ENCODE measurements at places on chromosomes 4 and X. TPM values are rescaled to one million over a fixed set of nuclear protein-coding genes. Genes with fewer than 3 reads are reported as not detected.

DNA sequence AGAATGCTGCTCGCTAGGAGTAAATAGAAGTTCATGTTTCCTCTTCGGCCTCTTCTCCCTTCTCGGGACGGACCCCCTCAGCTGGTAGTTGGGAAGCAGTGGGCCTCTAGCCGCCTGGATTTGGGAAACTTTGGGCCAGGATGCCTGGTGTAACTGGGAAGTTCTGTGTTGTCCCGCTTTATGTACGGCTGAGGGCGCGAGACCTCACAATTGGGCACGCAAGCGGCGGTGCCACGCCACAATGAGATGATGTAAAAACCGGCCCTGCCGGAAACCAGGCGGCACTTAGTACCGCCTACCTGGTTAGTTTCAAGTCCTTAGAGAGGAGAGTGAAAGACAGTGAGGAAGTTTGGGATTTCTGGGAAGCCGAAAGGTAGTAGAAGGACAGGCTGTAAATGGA is at the start of gene CT83:
Gene CT83 (minus strand): TSS at position 155 of the 400 bp plus-strand sequence. CDS start 120 bp downstream, at position 35.
- DNase-seq: no peak

- DNase-seq: no peak
Measured at GRCh38 chrX:111759686-111760085, 78.7 kb downstream of the ALG13 start.

DNA sequence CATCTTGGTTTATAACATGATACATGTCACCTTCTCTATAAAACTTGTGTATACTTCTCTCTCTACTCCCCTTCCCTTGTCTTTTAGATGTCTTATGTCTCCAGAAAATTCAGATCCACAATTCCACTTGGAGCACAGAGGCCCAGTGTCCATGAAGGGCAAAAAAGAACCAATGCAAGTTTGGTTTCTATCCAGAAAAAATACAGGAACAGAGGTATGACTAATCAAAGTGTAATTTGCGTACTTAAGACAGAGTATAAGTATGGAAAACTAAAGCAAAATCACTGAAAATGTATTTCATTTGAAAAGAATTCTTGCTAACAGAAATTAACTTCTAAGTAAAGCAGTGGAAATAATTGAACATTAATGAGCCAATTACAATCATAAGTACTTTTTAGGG is 46.2 kb downstream of the GUCY1B1 start:
- DNase-seq: no peak

DNA sequence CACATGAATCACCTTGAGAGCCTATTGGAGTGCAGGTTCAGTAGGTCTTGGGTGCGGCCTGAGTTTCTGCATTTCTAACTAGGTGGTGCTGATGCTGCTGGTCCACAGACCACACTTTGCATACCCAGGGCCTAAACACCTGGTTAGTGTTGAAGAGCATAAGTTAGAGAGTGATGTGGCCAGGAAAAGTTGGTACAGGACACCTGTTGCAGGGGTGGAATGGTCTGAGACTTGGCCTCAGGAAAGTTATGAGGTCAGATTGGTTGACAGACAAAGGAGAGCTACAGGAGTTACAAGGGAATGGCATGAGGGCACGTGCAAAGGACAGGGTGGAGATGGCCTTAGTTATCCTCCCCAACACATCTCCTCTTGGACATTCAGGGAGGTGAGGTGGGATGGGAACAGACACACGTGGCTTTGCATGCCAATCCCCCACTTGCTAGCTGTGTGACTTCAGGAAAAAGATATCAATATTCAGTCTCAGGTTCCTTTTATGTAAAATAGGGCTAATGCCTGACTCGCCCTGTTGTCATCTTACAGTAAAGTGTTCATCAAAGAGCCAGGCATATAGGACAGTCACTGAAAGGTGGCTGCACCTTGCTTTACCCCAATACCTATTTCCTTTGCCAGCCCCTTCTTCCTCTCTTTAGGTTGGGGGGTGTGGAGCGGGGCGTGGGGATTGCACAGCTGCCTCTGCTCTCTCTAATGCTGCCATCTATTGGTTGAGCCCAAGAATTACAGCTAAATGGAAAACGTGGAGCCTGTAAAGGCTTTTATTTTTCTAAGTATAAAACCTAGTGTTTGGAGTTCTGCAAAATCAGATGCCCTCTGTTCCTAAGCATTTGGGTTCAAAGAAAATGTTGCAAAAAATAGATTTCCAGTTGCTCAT is 47.5 kb downstream of the ATG4A start:
- DNase-seq: peak; percentile 4

DNA sequence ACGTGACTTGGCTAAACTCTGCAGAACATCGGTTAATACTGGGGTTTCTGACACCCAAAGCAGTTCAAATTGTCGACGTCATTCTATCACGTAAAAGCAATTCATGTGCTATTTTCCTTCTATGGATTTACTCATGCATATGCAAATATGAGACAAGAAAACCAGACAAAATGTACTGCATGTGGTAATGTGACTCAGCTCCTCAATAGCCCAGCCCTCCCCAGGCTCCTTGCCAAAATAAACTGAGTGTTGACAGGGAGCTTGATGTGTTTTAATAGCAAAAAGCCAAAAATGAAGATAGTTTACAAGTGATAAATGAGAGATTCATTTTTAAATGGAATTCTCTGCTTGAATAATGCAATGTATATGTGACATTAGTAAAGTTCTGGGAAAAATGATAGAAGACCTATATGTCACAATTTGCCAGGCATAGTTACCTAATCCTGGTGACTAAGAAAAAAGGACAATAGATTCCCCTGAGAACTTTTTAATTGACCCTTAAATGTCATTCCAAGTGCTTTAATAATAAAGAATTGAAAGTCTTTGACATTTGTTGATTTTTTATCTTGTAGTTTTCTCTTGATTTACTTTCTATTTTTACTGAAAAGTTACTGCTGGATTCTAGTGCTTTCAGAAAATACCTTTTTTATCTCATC is 1700.6 kb upstream of the TENM3 start:
- no peak for DNase-seq

DNA sequence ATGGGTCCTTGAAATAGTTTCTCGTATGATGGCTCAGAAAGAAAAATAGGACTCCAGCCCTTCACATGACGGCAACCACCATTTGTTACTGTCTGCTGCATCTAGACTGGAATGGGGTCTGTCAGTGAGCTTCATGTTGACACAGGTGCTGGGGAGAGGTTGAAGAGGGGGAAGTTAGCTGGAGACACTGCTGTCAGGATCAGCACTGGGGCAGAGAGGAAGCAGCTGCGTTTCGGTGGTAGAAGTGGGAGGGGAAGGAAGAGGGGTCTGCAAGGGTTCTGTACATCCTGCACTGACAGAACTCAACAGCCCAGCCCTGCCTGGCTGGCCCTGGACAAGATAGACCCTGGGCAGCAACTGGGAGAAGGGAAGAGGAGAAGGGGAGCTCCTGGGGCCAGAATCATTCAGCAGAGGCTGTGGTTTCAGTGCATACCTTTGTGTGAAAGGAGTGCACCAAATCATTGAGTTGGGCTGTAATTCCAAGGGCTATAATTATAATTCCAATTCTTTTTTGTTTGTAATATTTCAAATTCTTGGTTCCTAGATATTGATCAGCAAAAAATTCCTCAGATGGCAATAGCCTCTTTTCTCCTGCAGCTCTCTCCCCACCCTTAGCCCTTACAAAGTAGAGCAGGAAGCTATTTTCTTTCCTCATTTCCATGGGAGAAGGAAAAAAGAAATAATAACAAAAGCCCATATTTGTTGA is 119.4 kb upstream of the C1GALT1C1 start:
- peak; percentile 2 for DNase-seq

DNA sequence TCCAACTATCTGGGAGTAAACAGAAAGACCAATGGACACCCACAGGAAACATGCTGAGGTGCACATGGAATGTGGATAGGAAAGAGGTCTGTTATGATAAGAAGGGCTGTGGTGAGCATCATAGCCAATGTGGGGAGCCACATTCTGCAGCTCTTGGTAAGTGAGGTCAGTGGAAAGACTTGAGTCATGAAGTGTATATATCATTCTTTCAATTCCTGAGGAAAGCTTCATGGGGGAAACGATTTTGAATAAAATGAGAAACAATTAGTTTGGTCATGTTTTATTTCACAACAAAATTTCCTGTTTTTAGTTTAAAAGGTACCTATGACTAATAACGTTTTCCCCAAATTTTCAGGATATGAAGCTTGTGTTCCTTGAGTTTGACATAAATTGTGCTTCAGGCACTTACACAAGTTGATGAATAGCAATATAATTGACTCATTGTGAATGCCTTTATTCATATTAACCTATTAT is 41.4 kb upstream of the RASSF6 start:
- DNase-seq: no peak

The LDOC1 gene
- 3.5 TPM for total RNA-seq

All from natural killer cell (primary cell).